Neural progenitor cell (in vitro differentiated cells): ENCODE measurements at places on chromosomes 1 and 21. TPM values are rescaled to one million over a fixed set of nuclear protein-coding genes. Genes with fewer than 3 reads are reported as not detected.

DNA sequence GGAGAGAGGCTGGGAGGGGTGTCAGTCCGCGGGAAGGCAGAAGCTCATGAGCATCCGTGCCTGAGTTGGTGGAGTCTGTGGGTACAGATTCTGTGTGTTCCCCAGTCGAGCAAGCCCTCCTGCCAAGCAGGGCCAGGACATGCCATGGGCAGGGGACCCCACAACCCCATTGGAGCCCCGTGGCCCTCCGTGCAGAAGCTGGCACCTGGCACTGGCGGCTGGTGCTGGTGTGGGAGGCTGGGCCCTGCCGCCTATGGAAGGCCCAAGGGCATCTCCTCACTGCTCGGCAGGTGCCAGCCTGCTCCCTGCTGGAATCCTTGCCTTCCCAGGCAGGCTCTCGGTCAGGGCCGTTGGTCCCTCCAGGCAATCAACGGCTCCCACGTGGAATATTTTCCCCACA is 73.7 kb downstream of the UBE2T start:
- H3K27ac ChIP-seq, result no peak overlapping the region
- peaks cover 17% of the 10 kb centered on the region for H3K4me1 ChIP-seq
- no peak overlapping the region for H3K4me3 ChIP-seq
- no peaks in the 10 kb centered on the region for H3K27me3 ChIP-seq
- no peaks in the 10 kb centered on the region for H3K36me3 ChIP-seq

- no peaks in the 10 kb centered on the region for H3K4me1 ChIP-seq
- no peak overlapping the region for H3K27ac ChIP-seq
Measured at GRCh38 chr1:3575993-3576392, 35.3 kb downstream of the MEGF6 start.

GRCh38 chr1:9203511-9203982 is 31.0 kb upstream of the H6PD start:
- peaks cover 25% of the 10 kb centered on the region for H3K4me1 ChIP-seq
- H3K27me3 ChIP-seq, result peaks cover 65% of the 10 kb centered on the region
- H3K27ac ChIP-seq, result no peak overlapping the region
- no peak for DNase-seq
- no peak overlapping the region for H3K4me3 ChIP-seq
- H3K36me3 ChIP-seq, result no peaks in the 10 kb centered on the region

DNA sequence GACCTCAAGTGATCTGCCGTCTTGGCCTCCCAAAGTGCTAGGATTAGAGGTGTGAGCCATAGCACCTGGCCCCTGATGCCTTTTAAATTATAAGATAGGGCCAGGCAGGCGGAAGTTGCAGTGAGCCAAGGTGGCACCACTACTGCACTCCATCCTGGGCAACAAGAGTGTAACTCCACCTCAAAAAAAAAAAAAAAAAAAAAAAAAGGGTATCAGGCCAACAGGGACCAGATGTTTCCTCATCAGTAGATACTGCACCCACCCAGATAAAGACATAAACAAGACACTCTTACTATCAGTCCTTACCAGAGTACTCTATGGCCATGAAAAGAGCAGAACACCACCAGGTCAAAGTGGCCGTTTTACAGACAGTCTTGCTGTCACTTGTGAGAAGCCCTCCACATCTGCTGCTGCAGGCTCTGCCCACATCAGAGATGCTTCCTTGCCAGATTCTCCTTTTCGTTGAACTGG is 3.3 kb downstream of the C21orf58 start:
- no peak overlapping the region for H3K27ac ChIP-seq
- no peak for DNase-seq
- no peaks in the 10 kb centered on the region for H3K36me3 ChIP-seq
- H3K4me3 ChIP-seq, result peak overlapping the region; percentile 99
- H3K4me1 ChIP-seq, result peaks cover 29% of the 10 kb centered on the region
- H3K27me3 ChIP-seq, result no peaks in the 10 kb centered on the region

DNA sequence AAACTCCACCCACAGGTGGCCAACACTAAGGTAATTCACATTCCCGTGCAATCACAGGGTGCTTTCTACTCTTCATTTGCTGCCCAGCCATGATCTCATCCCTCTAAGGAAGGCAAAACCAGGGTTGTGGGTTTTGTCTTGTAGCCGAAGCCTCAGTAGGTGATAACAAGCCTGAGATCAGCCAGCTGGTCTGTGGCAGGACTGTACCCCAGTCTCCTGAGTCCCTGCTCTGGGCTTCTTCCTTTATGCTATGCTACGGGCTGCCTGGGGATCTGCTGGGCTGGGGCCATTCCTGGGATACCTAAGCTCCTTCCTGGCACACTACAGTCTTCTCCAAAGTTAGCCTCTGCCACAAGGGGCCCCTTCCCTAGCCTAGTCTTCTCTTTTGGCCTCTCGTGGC is 9.8 kb downstream of the PPFIA4 start:
- no peak for DNase-seq
- no peaks in the 10 kb centered on the region for H3K27me3 ChIP-seq
- H3K27ac ChIP-seq, result no peak overlapping the region
- H3K4me1 ChIP-seq, result no peaks in the 10 kb centered on the region

DNA sequence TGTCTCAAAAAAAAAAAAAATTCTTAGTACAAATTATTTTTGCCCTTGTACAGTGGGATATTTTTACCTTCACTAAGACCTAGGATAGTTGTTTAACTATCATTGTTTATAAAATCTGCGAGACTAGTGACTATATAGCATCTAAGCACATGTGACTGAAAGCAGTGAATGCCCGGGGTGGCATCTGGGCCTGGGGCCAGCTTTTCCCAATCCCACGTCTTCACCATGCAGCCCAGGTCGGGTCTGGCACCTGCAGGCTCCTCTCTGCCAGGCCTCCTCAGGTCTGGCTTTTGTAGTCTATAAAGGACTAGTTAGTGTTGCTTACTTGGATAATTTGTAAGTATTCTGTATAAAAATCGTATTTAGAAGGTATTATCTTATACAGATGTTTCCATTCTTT is 40.8 kb downstream of the CBS start:
- DNase-seq, result no peak
- H3K27me3 ChIP-seq, result no peaks in the 10 kb centered on the region
- no peaks in the 10 kb centered on the region for H3K36me3 ChIP-seq
- H3K4me3 ChIP-seq, result no peak overlapping the region
- no peaks in the 10 kb centered on the region for H3K4me1 ChIP-seq

GRCh38 chr21:41361786-41362604 is at the start of gene MX2:
TSS of gene MX2 (plus strand) at chr21:41362027. CDS start at chr21:41376907, 14,880 bp downstream.
- H3K27me3 ChIP-seq, result no peaks in the 10 kb centered on the region
- no peak within 1 kb of the TSS for H3K4me3 ChIP-seq
- no peaks in the 10 kb centered on the region for H3K4me1 ChIP-seq
- no peak within 1 kb of the TSS for H3K27ac ChIP-seq

- H3K4me1 ChIP-seq, result no peaks in the 10 kb centered on the region
- no peak overlapping the region for H3K4me3 ChIP-seq
- no peaks in the 10 kb centered on the region for H3K36me3 ChIP-seq
- DNase-seq, result no peak
- H3K27ac ChIP-seq, result no peak overlapping the region
Measured at GRCh38 chr1:17903386-17903785, 148.3 kb downstream of the ACTL8 start.

- no peaks in the 10 kb centered on the region for H3K36me3 ChIP-seq
- H3K4me3 ChIP-seq, result no peak overlapping the region
- no peak for DNase-seq
- H3K27me3 ChIP-seq, result no peaks in the 10 kb centered on the region
- no peak overlapping the region for H3K27ac ChIP-seq
Measured at GRCh38 chr1:231855361-231855760, 228.8 kb downstream of the DISC1 start.

- H3K27ac ChIP-seq, result no peak overlapping the region
- H3K4me1 ChIP-seq, result peaks cover 31% of the 10 kb centered on the region
- no peaks in the 10 kb centered on the region for H3K36me3 ChIP-seq
- no peak overlapping the region for H3K4me3 ChIP-seq
Measured at GRCh38 chr1:214292322-214292721, 11.4 kb downstream of the SMYD2 start.

GRCh38 chr1:210328746-210329503 is at the start of gene HHAT:
TSS of gene HHAT (plus strand) at chr1:210328902. CDS start at chr1:210348976, 20,074 bp downstream.
- no peaks in the 10 kb centered on the region for H3K36me3 ChIP-seq
- DNase-seq, result peak; percentile 88
- H3K4me1 ChIP-seq, result peaks cover 12% of the 10 kb centered on the region
- peaks cover 59% of the 10 kb centered on the region for H3K27me3 ChIP-seq
- peak within 1 kb of the TSS; percentile 49 for H3K27ac ChIP-seq
- peak within 1 kb of the TSS; percentile 84 for H3K4me3 ChIP-seq

GRCh38 chr1:166176416-166176815 is 9.6 kb upstream of the FAM78B start:
- no peaks in the 10 kb centered on the region for H3K27me3 ChIP-seq
- no peak for DNase-seq
- no peaks in the 10 kb centered on the region for H3K36me3 ChIP-seq
- H3K4me1 ChIP-seq, result no peaks in the 10 kb centered on the region
- no peak overlapping the region for H3K4me3 ChIP-seq

DNA sequence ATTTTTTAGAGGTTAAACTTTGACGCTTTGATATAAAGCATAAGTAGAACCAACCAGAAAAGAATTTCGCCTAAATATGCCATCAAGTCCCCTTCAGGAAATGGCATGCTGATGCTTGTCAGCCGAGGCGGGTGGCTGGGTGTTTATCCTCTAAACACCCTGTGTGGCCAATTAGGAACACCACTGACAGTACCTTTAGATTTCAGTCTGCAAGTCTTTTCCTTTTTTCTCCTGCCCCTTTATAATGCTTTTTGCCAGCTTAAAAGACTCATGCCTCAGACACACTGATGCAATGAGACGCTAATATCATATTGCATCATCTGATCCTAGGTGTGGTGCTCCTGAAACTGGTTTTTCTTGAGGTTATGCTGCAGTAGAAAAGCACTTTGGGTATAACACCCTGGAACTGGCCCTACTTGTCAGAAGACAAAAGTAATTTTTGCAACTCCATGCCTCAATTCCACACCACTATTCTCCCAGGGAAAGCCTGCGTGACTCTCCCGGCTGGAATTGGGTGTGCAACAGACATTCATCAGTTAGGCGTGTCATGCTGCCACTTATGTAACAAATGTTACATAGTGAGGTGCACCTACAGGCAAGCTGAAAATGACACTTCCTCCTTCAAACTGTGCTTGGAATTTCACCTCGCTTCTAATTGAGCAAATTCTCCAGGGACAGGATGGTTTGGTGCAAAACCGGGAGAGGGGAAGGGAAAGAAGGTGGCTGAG is 2.0 kb upstream of the RCC2 start:
- peak; percentile 48 for DNase-seq
- H3K36me3 ChIP-seq, result no peaks in the 10 kb centered on the region
- no peak overlapping the region for H3K27ac ChIP-seq
- H3K4me3 ChIP-seq, result no peak overlapping the region

OMA1 gene
- total RNA-seq, result 11.8 and 19.8 TPM in 2 replicates

- H3K27me3 ChIP-seq, result no peaks in the 10 kb centered on the region
- no peak for DNase-seq
- peaks cover 3% of the 10 kb centered on the region for H3K4me1 ChIP-seq
- H3K4me3 ChIP-seq, result no peak overlapping the region
- no peak overlapping the region for H3K27ac ChIP-seq
- H3K36me3 ChIP-seq, result no peaks in the 10 kb centered on the region
Measured at GRCh38 chr1:187876775-187877174, 1048.0 kb downstream of the PLA2G4A start.

- no peak within 1 kb of the TSS for H3K4me3 ChIP-seq
- no peaks in the 10 kb centered on the region for H3K27me3 ChIP-seq
- no peak within 1 kb of the TSS for H3K27ac ChIP-seq
- H3K4me1 ChIP-seq, result peaks cover 9% of the 10 kb centered on the region
- DNase-seq, result no peak
- no peaks in the 10 kb centered on the region for H3K36me3 ChIP-seq
Measured at GRCh38 chr1:154191990-154192461, at the start of gene TPM3. TSS of gene TPM3 (minus strand) at chr1:154192100. CDS start at chr1:154192018, 82 bp downstream.

DNA sequence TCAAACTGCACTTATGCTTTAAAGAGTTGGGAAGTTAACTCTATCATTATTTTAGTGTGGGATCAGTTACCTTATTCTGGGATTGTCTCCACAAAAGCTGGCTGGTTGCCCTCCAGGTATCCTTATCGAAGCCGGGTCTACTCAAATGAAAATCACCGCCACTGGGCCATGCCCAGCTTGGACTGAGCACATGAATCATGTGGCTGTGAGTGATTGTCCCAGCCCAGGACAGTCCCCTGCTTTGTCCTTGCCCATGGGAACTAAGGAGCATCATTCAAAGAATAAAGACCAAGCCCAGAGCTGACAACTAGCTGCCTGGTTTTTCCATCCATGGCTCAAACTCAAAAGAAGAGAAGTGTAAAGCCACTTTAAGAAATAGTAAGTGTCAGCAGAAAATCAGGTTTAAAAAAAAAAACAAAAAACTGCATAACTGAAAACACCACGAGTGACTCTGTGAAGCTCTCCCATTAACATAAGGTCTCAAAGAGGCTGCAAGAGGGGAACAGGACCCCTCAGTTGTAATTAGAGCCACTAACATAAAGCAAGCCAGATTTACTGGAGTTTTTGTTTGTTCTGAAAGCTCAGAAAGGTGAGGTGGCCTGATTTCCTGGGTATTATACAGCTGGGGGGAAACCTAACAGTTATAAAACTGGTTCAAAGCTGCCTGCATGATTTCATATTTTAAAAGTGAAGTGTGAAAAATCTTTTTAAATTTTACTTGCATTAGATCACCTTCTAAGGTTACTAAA is 91.5 kb downstream of the KIF14 start:
- no peak for DNase-seq
- H3K27me3 ChIP-seq, result no peaks in the 10 kb centered on the region
- peaks cover 18% of the 10 kb centered on the region for H3K4me1 ChIP-seq

RPTN gene
- not detected in 2 replicates for total RNA-seq

RASSF5 gene
- total RNA-seq, result 0.19 and 0.43 TPM in 2 replicates

DNA sequence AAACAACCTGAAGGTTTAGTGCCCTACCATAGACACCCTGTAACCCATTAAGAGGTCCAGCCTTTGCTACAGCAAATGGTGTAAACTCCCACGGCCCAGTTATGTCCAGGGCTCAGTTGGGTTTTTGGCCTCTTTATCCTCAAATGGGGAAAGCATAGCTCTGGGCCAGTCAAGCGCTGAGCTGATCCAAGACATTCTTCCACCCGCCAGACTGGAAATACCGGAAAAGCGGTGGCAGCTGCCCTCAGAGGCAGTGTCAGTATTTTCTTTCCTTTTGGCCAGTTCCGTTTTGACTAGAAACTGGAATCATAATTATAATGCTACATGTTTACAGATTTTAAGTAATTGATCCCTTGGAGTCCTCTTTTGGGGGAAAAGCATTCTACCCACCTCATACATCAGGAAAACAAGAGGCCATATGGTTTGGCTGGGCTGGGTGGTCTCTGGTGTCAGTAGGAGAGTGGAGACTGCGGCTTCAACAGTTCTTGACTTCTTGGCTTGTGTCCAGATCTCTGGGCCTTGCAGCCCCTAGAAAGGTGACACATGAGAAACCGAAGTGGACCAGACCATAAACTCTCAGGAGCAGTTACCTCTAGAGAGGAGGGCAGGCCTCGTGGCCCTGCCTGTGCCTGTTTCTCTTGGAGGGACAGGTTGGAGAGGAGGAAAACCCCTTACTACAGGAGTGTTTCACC is 30.2 kb upstream of the CLDN14 start:
- no peak overlapping the region for H3K4me3 ChIP-seq
- H3K27me3 ChIP-seq, result no peaks in the 10 kb centered on the region
- H3K4me1 ChIP-seq, result no peaks in the 10 kb centered on the region
- DNase-seq, result no peak
- no peaks in the 10 kb centered on the region for H3K36me3 ChIP-seq
